ENCODE measurements at places on chromosomes 16 and 17.

DNA sequence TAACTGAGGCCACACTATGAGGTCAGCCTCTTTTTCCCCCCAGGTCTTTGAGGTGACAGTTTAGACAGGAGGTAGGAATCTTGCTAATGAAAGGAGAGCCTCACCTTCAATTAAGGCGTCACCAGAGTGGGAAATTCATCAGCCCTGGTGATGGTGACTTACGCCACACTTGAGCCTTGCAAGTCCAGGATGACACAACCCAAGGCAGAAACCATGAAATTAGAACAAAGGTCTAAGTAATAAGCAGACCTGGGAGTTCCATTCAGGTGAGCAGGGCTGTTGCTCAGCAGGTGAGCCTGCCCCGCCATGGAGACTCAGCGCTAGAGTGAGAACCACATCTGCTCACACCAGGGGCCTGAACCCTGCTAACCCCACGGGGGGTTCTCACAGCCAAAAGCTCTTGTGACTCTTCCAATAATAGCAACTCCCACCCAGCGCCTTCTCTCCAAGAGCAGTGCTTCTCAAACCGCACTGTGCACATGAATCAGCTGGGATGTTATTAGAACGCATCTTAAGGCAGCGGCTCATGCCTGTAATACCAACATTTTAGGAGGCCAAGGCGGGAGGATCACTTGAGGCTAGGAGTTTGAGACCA lies 28.7 kb upstream of the KIFC3 start:
- no peak for DNase-seq

- DNase-seq = no peak
Measured at GRCh38 chr17:74757931-74758847, 9.8 kb downstream of the NHERF1 start.

- DNase-seq = no peak
Measured at GRCh38 chr16:52708476-52708875, 161.5 kb upstream of the TOX3 start.

GRCh38 chr17:74259667-74260524 lies 14.1 kb upstream of the DNAI2 start:
- DNase-seq = no peak

GRCh38 chr17:72759301-72759700 lies 333.2 kb downstream of the SLC39A11 start:
- no peak for DNase-seq

- no peak for DNase-seq
Measured at GRCh38 chr17:21108651-21109050, 18.1 kb upstream of the DHRS7B start.

DNA sequence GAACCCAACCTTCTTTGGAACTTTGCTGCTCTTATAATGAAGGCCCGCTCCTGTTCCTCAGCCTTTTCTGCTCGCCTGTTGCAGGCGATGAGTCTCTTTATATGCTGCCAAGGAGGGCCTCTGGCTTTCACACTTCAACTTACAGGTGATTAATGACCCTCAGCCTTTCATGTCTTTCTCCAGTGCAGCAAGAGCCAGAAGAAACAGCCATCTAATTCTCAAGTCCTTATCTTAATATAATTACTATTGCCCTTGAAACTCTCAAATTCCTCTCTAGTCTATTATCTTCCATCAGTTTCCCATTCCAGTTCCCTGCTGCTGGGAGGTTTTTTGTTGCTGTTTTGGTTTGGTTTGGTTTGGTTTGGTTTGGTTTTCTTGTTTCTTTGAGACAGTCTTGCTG lies 121.8 kb upstream of the MED13 start:
- no peak for DNase-seq

GRCh38 chr16:4217204-4218131 lies 24.4 kb downstream of the SRL start:
- no peak for DNase-seq

GRCh38 chr17:8056232-8056975 lies 17.5 kb downstream of the ALOX15B start:
- DNase-seq = no peak

GRCh38 chr17:78086740-78087139 lies 41.8 kb downstream of the TMC6 start:
- DNase-seq = no peak

GRCh38 chr17:33944826-33945225 lies 310.3 kb upstream of the CCL2 start:
- no peak for DNase-seq

DNA sequence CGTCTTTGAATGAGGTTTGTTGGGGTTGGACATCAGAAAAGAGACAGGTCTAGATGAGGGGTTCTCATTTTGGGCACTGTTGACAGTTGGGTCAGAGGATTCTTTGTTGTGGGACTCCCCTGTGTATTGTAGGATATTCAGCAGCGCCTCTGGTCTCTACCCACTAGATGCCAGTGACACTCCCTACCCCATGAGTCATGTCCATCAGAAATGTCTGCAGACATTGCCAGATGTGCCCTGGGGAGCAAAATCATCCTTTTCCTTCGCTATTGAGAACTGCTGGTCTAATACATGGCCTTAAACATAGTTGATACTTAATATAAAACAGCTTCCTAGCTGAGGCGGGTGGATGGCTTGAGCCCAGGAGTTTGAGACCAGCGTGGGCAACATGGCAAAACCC lies 3.1 kb downstream of the ABAT start:
- no peak for DNase-seq

- DNase-seq = no peak
Measured at GRCh38 chr17:21213638-21214014, 335 bp downstream of the TMEM11 start.

GRCh38 chr17:45200701-45201100 lies 21.0 kb upstream of the FMNL1 start:
- no peak for DNase-seq

- no peak for DNase-seq
Measured at GRCh38 chr17:67476787-67477335, 99.8 kb downstream of the PITPNC1 start.

- no peak for DNase-seq
Measured at GRCh38 chr16:9622268-9622667, 530.8 kb downstream of the HAPSTR1 start.

- no peak for DNase-seq
Measured at GRCh38 chr16:31215287-31216162, 1.4 kb downstream of the PYDC1 start.

DNA sequence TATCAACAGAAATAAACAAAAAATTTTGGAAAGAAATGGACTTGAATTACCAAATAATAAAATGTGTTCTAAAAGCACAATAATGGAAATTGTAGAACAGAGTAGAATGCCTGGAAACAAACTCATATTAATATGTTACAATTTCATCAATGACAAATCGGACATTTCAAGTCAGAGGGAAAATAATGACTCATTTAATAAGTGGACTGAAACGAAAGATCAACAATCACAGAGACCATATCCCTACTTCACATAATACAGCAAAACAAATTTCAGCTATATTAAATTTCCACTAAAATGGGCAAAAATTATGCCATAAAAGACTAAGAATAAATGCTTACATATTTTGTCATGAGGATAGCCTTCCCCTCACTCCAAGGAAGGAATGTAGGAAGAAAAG lies 25.7 kb downstream of the CDYL2 start:
- DNase-seq = no peak

DNA sequence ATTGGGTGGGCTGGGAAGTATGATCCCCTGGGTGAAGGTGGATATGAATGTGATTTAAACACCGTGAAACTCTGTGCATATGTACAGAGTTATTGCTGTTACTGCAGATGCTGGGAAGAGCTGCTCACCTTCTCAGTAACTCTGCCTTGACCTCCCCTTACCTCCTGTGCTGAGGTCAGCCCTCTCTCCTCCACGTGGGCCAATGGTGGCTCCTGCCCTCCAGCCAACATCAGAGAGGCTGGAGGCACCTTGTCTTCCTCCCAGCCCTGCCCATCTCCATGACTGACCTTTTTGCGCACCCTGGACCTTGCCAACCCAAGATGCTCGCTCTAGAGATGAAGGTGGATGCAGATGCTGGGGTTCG lies 387 bp upstream of the ASB16 start:
- no peak for DNase-seq

- no peak for DNase-seq
Measured at GRCh38 chr16:23382279-23382678, 70.7 kb downstream of the COG7 start.

DNA sequence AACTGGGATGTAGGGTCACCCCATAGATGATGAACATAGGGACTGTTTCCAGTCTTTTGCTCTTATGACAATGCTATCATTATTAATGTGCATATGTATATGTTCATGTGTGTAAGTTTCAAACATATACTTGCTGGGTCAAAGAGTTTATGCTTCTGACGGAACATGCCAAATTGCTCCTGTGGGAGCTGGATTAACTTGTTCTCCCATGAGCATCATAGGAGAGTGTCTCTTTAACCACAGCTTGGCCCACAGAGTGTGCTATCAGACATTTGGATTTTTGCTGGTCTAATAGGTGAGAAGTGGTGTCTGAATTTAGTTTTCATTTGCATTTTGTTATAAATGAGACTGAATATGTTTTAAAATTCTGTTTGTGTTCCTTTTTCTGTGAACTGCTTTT lies 22.3 kb upstream of the ADORA2B start:
- no peak for DNase-seq

GRCh38 chr17:57521606-57522005 lies 223.5 kb downstream of the CCDC182 start:
- DNase-seq = no peak

DNA sequence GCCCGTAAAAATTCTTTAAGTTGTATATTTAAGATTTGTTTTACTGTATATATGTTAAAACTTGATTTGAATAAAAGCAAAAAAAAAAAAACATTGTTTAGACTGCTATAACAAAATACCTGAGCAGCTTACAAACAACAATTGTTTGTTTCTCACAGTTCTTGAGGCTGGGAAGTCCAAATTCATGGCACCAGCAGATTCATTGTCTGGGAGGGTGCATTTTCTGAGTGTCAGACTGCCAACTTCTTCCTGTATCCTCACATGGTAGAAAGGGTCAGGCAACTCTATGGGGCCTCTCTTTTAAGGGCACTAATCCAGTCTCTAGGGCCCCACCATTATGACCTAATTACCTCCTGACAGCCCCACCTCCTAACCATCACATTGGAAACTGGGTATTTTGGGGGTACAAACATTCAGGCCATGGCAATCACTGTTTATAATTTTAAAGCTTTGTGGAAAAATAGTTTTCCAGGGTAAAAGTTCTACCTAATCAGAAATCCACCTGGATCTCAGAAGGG lies 281.4 kb downstream of the SLC39A11 start:
- no peak for DNase-seq

GRCh38 chr17:4074831-4075495 lies 67.9 kb downstream of the ZZEF1 start:
- DNase-seq = no peak

GRCh38 chr16:86508947-86509758 lies 1.2 kb upstream of the FOXF1 start:
- no peak for DNase-seq

GRCh38 chr17:61715348-61715747 lies 124.3 kb upstream of the NACA2 start:
- no peak for DNase-seq

DNA sequence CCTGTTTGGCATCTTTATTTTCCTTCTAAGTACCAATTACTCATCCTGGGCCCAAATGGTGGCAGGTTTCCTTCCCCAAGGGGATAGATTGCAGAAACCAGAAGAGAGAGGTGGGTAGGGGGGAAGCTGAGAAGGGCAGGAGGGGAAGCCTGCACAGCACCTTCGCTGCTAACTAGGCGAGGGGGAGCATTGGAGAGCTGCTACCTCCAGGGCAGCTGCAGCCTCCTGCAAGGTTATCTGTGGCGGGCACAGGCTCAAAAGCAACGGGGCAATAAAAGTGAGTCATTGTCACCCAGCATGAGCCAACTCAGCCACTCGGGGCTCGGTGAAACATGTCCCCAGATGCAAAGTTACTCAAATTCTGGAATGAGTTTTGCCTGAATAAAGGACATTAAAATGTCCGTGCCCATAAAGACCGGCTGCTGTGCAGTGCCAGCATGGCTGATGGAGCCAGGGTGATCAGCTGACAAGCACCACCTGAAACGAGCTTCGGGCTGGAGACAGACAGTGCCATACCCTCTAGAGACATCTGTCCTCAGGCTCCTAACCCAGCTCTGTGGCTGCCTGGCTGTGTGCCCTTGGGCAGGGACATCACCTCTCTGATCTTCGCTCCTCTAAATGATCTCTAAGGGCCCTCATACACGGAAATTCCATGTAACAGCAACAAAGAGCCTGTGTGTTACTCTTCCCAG lies 68.1 kb upstream of the GRIN2A start:
- no peak for DNase-seq

Measured in stimulated activated CD8-positive, alpha-beta memory T cell treated with anti-CD3 and anti-CD28 coated beads, Interleukin-15, amount 100 ng/mL, for 1 hour (primary cell).